ENCODE measurements at places on chromosomes 4 and X. TPM values are rescaled to one million over a fixed set of nuclear protein-coding genes. Genes with fewer than 3 reads are reported as not detected.

- no peak for DNase-seq
Measured at GRCh38 chr4:37967736-37968135, 7.5 kb downstream of the PTTG2 start.

DNA sequence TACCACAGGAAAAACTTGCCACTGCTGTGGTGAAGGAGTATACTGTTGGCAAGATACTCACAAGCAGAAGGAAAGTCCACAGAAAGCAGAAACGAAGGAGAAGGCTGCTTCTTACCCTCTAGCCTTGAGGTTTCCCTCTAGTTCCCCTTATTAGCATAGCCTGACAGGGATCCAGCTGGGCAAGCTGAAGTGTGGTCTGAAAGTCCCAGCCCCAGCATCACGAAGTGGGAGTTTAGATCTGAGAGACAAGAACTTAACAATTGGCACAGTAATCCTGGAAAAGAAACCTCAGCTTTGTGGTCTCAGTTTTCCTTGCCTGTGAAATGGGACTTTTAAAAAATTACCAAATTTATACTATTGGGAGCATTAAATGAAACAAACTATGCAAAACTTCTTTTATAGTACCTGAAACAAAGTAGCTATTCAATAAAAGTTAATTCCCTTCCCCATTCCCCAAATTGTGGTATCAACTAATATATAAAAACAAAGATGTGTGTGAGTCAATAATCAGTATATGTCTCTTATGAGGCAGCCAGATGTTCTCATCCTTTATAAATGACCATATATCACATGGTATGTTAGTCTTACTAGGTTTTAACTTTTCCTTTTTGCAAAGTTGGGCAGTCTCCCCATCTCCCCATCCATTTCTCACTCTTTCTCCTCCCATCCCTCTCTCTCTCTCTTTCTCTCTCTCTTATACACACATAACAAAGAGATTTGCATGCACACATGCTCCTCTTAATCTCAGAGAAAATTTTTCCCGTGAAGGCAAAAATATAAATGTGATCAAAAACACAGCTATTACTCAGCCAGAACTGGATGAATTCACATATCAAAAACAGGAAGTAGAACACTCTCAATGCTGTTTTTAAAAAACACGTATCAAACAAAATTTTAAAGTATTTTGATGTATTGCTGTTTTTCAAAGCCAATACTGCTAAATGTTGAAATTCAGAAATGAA lies 57.8 kb downstream of the SCFD2 start:
- no peak for DNase-seq

DNA sequence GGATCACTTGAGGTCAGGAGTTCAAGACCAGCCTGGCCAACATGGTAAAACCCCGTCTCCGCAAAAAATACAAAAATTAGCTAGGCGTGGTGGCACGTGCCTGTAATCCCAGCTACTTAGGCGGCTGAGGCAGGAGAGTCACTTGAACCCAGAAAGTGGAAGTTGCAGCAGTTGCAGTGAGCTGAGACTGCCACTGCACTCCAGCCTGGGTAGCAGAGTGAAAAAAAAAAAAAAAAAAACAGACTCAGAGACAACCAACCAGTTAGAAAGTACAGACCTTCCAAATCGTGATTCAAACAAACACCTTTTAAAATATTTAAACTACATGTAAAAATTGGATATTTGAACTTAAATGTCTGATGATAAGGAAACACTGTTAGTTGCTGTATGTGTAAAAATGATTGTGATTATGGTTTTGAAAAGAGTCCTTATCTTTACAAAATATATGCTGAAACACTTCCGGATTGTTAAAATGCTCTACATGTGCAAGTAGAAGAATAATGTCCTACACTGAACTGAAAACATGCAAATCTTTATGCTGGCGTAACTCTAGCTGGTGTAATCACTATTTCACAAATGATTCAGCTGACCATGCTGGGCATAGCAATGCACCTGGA lies 37.8 kb downstream of the SH3KBP1 start:
- DNase-seq, result no peak

GRCh38 chr4:16794816-16795445 lies 103.5 kb downstream of the LDB2 start:
- DNase-seq, result peak; percentile 29

DNA sequence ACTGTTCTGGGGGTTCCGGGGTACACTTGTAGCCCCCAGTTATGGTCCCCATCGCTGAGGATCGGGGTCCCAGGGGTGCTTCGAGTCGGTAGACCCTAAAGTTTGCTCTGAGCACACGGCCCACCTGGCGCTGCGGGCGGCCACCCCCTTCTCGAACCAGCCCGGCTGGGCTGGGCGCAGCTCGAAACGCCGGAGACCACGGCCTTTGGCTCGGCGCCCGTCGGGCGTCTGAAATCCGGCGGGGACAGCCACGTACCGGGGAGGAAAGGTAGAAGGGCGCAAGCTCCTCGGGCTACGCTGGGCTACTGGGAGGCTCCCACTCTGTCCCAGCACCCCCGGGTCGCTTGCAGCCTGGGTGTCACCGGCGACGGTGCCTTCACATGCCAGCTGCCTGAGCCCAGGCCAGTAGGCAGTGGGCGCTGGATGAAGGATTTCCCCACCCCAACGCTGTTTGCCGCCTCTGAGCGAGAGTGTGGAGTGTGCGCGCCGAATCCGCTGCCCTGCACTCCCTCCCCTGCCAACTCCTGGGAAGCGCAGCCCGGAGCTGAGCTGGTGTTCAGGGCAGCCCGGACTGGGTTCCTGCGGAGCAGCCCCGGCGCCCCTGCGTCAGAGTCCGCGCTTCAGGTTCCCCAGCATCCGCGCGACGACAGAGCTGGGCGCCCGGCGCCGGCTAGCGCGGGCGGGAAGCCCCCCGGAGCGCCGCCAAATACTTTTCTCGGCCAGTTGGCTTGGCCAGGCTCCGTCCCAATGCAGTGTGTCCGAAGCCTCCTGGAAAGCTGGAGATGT lies 637 bp downstream of the MAMLD1 start:
- DNase-seq, result peak; percentile 22

AMTN gene
- not detected for total RNA-seq
